ENCODE measurements at places on chromosomes 13 and 19.
A peak's percentile ranks its signal among the peaks of the same experiment; 100 is the strongest.

- DNase-seq, result no peak
Measured at GRCh38 chr19:35528218-35529038, at the start of gene SBSN. TSS of gene SBSN (minus strand) at chr19:35528311. CDS start at chr19:35528281, 30 bp downstream.

DNA sequence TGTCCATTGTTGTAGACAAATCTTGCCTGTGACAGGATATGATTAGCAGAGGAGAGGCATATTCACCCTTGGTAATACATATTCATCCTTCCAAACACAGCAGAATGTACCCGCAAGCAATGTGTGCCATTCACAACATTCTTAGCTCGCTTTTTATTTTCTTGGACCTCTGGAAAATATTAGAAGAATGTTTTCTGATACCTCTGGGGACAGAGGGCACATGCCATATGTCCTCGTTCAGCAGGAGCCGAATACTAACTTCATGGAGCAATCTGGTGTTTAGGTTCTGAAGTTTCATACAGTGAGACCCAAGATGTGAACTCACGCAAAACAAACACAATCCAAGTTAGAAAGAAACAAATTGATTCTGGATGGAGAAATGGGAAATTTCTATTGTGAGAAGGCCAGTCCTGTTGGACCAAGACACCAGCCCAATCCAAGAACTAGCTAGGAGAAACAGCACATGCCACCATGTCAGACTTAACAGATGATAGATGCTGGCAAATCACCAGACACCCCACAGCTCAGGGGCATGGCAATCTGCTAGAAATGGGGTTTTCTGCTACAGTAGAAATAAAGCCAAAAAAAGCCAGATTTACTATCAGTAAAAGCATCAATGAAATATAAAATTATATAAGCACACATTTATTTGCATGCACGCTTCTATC lies 297.4 kb downstream of the DCLK1 start:
- DNase-seq, result peak; percentile 89

GRCh38 chr13:110297766-110298504 lies 9.0 kb downstream of the COL4A1 start:
- DNase-seq, result no peak

DNA sequence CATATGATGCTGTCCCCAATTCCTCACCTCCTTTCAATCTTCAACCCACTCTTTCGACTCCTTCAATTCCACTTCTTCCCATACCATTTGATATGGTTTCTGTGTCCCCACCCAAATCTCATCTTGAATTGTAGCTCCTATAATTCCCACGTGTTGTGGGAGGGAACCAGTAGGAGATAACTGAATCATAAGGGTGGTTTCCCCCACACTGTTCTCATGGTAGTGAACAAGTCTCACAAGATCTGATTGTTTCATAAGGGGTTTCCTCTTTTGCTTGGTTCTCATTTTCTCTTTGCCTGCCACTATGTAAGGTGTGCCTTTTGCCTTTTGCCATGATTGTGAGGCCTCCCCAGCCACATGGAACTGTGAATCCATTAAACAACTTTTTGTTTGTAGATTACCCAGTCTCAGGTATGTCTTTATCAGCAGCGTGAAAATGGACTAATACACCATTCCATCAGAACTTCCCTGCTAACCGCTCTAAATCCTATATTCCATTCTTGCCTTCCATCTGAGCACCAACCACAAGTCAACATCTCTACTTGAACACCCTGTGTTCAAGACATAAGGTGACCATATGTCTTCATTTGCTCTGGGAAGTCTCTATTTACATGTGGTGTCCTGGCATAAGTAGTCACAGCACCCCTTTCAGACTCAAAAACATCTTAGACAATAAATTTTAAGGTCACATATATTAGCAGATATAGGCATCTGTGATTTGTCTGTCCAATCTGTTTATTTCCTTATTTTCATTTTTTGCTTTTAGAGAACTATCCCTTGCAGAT lies 122.9 kb downstream of the TSHZ3 start:
- DNase-seq, result no peak

DNA sequence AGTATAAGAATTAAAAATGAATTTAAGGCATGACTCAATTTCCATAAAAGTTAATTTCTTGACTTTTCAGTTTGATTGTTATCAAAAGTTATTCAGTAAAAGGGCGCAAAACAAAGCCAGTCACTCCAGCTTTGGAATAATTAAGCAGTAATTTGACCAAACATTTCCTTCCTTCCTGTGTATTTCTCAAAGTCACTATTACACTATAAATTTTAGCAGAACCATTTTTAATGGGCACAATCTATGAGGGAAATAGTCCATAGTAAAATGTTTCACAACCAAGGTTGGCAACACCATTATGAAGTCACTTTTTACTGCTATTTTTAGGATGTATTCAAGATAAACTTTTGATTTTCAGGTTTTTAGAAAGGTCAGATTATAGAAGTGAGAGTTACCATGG lies 91.0 kb downstream of the DACH1 start:
- DNase-seq, result no peak

DNA sequence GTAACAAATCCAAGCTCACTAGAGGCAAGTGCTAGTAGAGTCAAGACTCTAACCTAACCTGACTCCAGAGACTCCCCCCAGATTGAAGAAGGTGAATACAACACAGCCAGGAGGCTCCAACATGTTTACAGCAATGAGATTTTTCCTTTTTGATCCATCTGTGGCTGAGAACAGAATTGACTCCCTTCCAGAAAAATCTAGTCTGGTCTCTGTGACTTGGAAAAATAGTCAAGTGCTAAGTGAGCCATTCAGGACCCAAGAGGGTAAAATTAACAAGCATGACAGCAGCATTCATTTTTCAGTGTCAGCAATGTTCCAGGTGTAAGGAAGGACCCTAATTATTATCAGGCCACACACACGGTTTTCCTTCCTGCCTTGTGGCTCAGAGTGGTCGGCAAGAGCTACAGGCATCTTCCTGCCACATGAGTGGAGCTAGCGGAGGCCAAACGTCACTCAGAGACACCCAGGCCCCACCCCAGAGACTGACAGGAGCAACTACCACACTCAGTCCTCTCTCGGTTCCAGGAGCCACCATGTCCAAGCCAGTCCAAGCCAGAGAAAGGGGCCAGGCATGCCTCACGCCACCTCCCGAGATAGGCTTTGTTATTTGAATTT lies 395.1 kb downstream of the FOXO1 start:
- peak; percentile 68 for DNase-seq

GRCh38 chr19:30799865-30800755 lies 427.9 kb downstream of the ZNF536 start:
- DNase-seq, result no peak

DNA sequence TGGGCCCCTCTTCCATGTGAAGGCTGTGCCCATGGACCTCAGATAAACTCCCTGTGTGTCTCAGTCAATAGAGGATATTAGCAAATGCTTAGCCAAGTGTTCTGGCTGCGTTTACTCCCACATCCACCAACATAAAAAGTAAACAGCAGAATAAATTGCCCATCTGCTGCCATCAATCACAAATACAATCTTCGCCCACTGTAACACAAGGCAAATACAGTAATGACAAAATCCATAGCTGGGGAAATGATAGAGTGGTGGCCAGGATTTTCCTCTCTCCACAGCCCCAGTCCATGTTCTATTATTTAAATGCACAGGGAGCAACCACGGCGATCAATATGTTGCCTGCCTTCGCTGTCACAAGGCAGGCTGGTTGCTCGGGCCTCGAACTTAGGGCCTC lies 376.5 kb downstream of the UQCRFS1 start:
- DNase-seq, result no peak

DNA sequence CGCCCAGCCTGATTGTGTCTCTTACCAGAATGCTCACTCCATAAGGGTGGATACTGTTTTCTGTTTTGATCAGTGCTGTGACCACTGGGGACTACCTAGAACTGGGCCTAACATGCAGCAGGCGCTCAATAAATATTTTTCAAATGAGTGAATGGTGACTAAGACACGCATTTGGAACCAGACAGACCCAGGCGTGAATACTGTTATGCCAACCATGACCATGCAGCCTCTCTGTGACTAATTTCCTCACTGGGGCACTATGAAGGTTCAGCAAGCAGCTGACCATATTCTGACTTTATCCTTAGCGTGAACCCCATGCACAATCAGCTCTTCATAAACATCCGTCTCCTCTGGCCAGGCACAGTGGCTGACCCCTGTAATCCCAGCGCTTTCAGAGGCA lies 13.0 kb upstream of the SPC24 start:
- DNase-seq, result no peak

GRCh38 chr13:41520660-41521630 lies 63.6 kb downstream of the RGCC start:
- no peak for DNase-seq

- no peak for DNase-seq
Measured at GRCh38 chr19:19417628-19418245, 12.3 kb downstream of the GATAD2A start.

DNA sequence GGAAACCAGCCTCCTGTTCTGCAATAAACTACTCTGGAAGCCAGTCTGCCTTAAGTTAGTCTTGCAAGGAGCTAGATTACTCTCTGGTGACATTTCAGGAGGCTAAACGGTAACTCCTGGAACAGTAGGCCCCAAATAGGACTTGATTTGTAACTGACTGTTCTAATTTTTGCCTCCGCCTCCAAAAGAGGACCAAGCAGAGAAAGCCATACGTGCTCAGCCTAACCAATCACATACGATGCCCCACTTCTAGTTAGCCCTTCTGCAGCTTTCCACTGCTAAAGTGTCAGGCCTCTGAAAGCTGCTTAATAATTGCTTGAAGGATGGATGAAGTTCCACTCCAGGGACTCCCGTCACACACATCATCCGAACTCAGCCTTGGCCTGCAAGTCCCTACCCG lies 744 bp downstream of the ZNF805 start:
- no peak for DNase-seq

DNA sequence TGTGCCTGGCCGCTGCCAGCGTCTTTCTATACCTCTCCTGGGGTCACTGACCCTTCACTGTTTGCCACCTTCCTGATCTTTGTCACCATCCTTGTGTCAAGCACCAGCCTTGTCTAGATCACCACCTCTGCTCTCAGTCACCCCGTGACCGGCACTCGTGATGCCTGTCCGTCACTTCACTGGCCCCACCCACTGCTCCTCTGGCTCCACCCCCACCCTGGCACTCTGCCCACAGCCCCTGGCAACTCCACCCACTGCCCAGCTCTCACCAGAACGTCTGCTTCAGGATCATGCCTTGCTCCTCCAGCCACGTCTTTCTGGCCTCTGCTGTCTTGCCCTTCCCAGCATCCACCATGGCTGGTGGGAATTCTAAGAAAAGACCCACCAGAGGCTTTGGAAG lies 24.8 kb upstream of the PLA2G4C start:
- no peak for DNase-seq

DNA sequence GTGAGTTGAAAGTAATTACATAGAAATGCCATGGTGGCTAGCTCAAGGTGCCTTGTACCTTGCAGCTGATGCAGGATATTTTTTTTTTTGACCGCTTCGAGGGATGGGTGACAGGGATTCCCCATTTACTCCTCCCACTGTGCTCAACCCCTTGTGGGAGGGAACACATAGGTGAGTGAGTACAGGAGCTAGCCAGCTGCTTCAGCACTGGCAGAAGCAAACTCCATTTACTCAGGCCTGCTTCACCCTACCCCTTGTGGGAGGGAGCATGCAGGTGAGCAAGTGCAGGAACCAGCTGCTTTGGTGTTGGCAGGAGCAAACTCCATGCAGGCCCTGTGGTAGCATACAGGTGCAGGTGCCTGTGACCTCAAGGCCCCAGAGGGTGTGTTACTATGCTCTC lies 330.1 kb downstream of the TDRD3 start:
- no peak for DNase-seq

GRCh38 chr13:105937451-105937850 lies 598.0 kb downstream of the EFNB2 start:
- DNase-seq, result peak; percentile 12

- DNase-seq, result no peak
Measured at GRCh38 chr19:44822670-44823372, 13.9 kb downstream of the BCAM start.

- no peak for DNase-seq
Measured at GRCh38 chr19:39003796-39004195, 28.3 kb upstream of the FBXO17 start.

DNA sequence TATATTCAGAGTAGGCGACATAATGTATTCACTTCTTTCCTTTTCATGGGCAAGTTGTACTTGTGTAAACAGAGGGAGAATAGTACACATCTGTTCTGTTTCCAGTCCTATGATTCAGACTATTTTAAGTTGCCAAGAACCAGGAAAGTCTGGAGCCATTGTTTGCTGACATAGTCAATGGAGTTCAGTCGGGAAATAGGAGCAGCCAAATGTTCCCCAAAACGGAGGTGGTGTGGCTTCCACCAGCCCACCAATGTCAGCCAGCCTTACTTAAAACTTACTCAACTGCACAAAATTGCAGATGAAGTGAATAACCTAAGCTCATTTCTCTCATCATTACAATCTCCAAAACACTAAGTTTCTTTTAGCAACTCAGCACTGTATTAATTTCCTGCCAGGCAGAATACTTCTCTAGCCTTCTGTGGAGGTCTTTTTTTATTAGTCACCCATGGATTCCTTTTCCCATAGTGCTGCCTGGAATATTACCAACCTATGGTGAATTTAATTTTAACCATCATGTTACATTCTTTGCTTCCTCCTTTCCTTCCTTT lies 22.3 kb upstream of the CSNK1A1L start:
- DNase-seq, result peak; percentile 81

DNA sequence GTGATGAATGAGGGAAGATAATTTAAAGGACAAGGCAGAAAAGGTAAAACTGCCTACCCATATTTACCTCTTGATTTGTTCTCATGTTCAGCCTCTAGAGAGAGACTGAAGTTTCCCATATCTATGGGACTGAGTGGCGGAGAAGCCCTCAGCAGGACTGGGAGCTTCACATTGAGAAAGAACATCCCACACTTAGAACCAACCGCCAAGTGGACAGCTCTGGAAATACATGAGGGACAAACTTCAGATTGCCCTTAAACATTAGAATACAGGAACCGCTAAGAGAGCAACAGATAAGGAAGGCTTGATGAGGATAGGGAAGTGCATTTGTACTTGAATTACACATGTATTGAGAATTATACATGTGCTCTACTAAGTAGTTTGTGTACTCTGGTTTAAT lies 316.0 kb upstream of the MIR17HG start:
- DNase-seq, result no peak

GRCh38 chr19:15010501-15011300 lies 31.0 kb upstream of the SLC1A6 start:
- DNase-seq, result no peak

All from NCI-H446 (cell line).